Mesothelial cell of epicardium (in vitro differentiated cells): ENCODE measurements at places on chromosomes 1 and 21.

- DNase-seq = no peak
Observed at GRCh38 chr1:47708019-47708535, 270.2 kb downstream of the FOXD2 start.

GRCh38 chr1:71101839-71102376 lies 21.1 kb upstream of the ZRANB2 start:
- no peak for DNase-seq

GRCh38 chr21:32712043-32712442 lies 15.8 kb downstream of the SYNJ1 start:
- no peak for DNase-seq

DNA sequence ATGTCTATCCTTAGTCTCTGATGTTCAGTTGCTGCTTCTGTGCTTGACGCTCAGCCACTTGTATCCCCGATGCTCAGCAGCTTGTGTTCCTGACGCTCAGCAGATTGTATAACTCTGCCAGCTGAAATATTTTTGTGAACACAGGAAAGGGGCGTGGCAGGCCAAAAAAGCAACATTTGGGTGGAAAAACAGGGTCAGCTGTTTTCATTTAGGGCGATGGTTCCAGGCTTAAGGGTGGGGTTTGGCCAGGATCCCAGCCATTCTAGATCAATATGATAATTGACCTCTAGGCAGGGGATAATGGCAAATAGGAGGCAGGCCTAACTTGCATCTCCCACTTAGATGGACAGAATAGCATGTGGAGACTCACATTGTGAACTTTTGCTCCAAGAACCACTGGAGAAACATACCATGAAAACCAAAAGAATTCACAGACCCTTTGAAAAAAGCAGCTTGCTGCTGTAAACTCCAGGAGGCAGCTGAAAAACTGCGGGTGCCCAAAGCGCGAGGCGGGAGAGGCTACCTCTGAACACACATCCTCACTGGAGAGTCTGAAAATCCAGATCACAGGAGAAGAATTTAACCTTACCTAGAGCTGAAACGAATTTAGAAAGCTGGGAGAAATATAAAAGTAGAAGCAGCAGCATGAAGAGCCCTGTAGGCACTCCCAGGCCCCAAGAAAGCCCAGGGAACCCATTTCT lies 58.3 kb downstream of the ZNF648 start:
- no peak for DNase-seq

- no peak for DNase-seq
Observed at GRCh38 chr1:241213139-241213538, 143.9 kb downstream of the RGS7 start.

DNA sequence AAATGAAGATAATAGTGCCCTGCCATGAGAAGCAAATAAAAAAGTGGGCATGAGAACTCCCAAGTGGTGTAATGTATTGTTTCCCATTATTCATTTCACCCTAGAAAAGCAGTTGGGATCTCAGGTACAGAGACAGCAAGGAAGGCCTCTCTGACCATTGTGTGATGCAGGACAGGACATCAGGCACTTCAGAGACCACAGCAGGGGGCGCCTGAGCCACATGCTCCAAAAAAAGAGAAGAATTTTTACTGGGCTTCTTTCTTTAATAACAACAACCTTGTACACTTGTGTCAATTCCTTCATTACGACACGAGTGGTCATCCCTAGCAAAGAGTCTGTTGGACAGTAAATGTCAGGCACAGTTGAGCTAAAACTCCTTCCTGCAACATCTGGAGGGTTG lies 533.3 kb downstream of the OMA1 start:
- no peak for DNase-seq

DNA sequence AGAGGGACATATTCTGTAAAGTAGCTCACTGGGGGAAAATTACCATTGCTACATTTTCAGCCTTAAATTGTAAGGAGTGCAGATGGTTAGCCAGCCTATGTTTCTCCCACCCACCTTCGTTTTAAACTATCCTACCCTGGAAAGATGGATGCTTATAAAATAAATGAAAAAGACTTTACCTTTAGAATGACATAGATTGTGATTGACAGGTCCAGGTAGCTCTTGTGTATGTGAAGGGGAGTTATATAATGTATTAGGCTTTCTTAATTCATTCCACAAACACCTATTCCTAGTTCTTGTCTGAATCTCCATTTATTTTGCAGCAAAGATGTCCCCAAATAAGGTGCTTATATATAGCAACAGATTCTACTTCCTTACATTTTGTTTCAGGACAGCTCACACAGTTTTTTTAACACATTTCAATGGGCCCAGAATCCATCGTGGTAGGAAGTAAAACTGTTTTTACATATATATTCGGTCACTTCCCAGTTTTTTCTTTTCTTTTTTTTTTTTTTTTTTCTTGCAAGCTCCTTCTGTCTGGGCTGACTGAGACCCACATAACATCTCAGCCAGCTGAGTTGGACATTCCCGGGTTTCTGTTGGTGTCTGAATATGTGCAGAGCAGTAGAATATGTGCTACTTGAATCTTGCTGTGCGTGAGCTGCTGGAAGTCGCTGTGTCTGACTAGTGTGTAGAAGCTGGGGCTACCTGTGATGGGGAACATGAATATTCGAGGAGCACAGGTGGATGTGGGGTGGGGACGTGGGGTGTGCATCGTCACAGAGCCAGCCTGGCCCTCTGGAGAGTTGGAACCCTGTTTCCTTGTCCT lies 27.8 kb downstream of the UCK2 start:
- DNase-seq = no peak
